Activated effector memory CD4-positive, alpha-beta T cell treated with anti-CD3 and anti-CD28 coated beads, Interleukin-2, amount 50 U/mL, for 16 hours (primary cell): ENCODE measurements at places on chromosomes 3 and 15.
A peak's percentile ranks its signal among the peaks of the same experiment; 100 is the strongest.

DNA sequence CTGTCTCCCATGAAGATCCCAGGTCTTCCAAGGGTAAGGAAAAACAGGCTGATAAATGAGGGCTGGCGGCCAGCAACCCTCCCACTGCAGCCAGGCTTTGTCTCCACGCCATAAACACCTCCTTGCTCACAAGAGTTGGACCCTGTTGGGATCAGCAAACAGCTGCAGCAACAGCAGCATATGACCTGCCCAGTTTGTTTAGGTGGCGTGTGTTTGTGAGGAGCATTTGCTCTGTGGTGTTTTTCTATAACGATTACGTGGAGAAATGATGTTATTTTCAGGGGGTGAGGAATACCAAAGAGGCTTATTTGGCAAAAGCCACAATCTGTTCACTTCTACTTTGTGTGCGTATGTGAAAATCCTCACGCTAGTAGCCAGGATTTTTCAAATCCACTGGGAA, 58.5 kb downstream of the RFTN1 start:
- DNase-seq, result no peak

DNA sequence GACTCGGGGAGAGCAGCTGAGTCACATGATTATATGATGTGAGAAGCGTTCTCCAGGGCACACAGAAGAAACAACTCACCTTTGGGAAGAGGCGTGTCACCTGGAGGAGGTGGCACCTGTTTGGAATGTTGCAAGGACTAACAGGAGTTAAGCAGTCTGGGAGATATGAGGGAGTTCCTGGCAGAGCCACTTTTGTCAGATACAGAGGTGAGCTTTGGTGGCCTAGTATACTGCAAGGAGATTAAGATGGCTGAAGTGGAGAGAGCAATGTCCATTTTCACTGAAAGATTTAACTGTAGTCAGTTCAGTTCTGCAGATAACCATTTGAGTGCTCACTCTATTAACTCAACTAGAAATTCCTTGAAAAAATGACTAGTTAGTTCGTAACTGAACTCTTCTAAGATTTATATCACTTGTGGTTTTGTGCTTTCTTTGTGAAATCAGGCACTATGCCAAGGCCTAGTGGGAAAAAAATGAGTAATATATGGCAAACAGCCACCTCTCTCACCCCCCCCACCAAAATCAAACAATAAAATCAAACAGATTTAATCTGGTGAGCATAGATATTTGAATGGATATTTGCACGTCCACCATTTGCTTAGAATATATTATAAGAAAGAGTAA, 61.3 kb downstream of the CRYBG3 start:
- DNase-seq, result no peak

DNA sequence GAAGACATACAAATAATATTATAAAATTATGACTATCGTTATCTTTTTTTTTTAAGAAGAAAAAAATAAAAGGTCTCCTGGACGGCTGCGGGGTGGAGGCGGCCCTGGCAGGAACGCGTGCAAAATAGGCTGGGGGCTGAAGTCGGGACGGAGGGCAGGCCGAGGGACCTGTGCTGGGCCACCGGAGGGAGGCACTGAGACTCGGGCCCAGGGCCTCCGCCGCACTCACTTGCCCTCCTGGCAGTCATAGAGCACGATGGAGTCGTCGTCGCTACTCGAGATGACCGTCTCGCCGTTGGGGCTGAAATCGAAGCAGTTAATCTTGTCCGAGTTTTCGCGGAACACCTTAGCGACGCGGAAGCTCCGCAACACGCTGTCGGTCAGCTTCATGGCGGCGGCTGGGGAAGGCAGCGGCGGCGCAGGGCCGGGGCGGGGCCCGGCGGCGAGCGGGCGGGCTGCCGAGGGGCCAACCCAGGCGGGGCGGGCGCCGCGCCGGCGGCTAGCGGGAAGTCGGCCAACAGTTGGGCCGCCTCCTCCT, 408 bp downstream of the WDR82 start:
- peak; percentile 90 for DNase-seq

DNA sequence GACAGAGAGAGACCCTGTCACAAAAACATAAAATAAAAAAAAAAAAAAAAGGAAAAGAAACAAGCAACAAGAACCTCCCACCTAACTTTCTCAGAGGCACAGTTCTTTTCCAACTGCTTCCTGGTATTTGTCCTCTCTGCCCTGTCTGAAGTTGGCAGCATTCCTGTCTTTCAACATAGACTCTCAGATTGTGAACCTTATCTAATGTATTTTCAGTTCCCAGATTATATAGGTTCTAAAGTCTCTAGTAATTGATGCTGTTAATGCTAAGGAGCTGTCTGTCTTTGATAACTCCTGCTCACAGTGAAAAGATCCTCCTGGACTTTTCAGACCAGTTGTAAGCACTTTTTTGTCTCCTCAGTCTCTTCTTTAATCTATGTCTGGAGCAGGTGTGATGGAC, 199.5 kb upstream of the P2RY1 start:
- no peak for DNase-seq

DNA sequence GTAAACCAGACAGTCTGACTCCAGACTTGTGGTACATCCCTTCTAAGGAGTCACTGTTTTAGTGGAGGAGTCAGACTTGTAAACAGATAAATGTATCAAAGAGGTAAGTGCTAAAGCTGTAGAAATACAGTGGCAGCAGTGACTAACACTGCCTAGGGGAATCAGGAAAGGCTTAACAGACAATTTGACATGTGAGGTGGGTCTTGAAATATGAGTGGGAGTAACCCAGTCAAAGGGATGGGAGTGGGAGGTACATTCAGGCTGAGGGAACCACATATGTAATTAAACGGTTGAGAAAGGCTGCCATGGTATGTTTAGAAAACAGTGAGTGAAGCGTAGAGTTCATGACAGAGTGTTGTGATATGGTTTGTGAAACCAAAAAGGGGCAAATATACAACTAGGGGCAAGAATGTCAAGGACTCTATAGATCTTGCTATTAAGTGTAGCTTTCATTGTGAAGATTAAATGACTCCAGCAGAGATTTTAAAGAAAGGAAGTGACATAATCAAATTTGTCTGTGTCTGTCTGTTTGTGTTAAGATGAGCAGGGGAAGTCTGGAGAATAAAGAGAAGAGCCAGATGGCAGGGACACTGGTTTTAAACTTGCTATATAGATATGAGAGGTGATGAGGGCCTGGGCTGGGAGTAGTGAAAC, 11.2 kb upstream of the ALCAM start:
- DNase-seq, result no peak

DNA sequence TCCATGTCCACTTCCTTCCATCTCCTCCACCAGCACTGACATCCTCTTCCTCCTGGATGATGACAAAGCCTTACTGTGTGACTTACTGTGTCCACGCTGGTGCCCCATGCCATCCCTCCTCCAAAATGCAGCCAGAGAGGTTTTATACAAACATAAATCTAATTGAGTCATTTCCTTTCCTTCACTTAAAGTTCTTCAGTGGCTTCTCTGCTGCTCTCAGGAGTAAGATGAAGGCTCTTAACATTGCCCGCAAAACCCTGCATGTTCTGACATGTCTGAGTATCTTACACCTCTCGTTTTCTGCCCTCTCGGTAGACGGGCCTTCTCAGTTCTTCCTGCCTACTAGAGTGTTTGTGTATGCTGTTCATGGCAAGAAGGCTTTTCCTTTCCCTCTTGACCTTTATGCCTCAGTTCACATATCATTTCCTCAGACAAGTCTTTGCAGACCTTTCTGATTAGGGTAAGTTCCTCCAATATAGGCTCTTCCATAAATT, 175.5 kb downstream of the CFAP20DC start:
- no peak for DNase-seq

- no peak for DNase-seq
Measured at GRCh38 chr3:112109322-112109721, 23.1 kb downstream of the C3orf52 start.

DNA sequence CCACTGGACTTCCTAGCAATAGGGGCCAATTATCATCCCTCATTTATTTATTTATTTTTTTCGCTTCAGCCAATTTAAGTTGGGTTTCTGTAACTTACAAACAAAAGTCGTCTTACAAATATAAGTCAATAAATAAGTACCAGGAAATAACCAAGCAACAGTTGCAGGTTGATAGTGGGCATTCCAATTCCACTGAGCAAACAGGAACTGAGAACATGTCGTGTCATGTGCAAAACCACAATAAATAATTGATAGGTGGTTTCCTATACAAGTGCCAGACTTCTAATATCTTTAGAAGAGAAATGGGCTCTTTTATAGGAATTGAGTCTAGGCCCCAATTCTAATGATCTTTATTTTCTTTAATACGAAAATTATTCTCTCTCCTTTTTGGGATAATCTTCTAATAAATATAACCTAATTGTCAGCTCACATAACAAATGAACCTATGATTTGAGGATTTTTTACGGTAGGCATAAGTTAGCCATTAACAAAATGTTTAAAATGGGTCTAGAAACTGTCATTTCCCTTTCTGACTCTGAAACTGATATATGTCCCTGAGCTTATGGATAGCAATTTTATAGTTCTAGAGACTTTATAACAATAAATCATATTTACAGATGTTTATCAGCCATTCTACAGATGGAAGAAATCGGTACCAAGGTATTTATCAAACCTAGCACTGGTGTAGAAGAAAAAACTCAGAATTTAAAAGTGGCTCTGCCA, 571.8 kb downstream of the FOXP1 start:
- DNase-seq, result no peak

- DNase-seq, result no peak
Measured at GRCh38 chr3:34727700-34728099, 911.6 kb upstream of the ARPP21 start.
